ENCODE measurements at places on chromosomes 11 and 22. TPM values are rescaled to one million over a fixed set of nuclear protein-coding genes. Genes with fewer than 3 reads are reported as not detected.

GRCh38 chr11:80155412-80156017 is 714.7 kb upstream of the TENM4 start:
- no peak overlapping the region for H3K4me3 ChIP-seq
- no peak for DNase-seq
- H3K27me3 ChIP-seq = no peaks in the 10 kb centered on the region
- H3K36me3 ChIP-seq = no peaks in the 10 kb centered on the region
- H3K27ac ChIP-seq = no peak overlapping the region

- no peak overlapping the region for H3K27ac ChIP-seq
- DNase-seq = no peak
- H3K27me3 ChIP-seq = no peaks in the 10 kb centered on the region
- no peak overlapping the region for H3K4me3 ChIP-seq
- H3K36me3 ChIP-seq = no peaks in the 10 kb centered on the region
- no peaks in the 10 kb centered on the region for H3K4me1 ChIP-seq
These were observed 1461.6 kb downstream of the BRD1 start for GRCh38 chr22:48366056-48366455.

DNA sequence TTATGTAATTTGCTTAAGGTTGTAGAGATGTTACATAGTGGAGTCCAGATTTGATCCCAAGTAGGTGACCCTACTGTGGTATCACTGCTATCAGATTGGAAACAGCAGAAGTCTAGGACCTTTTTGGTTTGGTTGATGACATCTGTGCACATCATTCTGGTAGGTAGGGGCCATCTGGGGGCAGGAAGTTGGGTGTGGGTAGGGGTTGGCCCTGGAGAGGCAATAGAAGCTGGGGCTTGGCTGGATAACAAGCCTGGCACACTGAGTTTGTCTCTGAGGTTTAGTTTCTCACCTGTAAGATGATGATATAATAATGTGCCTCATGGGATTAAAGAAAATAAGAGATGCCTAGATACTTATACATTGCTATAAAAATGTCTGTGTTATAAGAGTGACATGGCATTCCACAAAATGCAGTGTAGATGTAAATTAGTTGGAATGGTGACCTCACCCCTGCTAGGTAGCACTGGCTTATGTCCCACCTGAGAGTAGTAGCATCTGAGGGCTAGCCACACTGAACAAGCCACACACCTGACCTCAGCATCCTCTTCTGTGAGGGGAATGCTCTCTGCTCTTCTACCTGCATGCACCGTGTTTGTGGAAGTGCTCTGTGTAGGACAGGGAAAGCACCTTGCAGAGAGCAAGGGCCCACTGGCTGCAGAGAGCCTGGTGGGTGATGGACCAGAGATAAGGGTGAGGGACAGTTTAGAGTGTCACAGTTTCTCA is 36.9 kb downstream of the PTPRJ start:
- H3K27me3 ChIP-seq = no peaks in the 10 kb centered on the region
- H3K27ac ChIP-seq = no peak overlapping the region
- no peak for DNase-seq
- H3K4me1 ChIP-seq = no peaks in the 10 kb centered on the region

GRCh38 chr11:132054822-132055221 is 684.4 kb downstream of the NTM start:
- H3K36me3 ChIP-seq = no peaks in the 10 kb centered on the region
- no peak overlapping the region for H3K27ac ChIP-seq
- no peaks in the 10 kb centered on the region for H3K4me1 ChIP-seq

DNA sequence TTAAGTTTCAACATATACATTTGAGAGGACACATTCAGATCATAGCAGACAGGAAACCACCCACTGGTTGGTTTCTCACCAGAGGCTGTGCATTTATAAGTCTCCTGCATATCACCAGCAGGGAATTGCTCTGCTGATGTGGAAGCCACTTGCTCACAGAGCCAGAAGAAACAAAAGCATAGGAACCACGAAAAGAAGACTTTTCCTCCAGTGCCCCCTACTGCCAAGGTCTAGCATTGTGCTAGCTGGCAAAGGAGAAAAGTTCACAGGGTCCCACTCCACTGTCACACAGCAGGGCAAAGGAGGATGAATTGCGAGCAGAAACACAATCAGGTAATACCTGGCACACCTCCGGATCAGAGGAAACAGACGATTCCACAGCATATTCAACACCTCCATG is 28.9 kb upstream of the ISX start:
- H3K27ac ChIP-seq = no peak overlapping the region
- no peak for DNase-seq
- H3K4me3 ChIP-seq = no peak overlapping the region
- no peaks in the 10 kb centered on the region for H3K27me3 ChIP-seq
- H3K36me3 ChIP-seq = no peaks in the 10 kb centered on the region

DNA sequence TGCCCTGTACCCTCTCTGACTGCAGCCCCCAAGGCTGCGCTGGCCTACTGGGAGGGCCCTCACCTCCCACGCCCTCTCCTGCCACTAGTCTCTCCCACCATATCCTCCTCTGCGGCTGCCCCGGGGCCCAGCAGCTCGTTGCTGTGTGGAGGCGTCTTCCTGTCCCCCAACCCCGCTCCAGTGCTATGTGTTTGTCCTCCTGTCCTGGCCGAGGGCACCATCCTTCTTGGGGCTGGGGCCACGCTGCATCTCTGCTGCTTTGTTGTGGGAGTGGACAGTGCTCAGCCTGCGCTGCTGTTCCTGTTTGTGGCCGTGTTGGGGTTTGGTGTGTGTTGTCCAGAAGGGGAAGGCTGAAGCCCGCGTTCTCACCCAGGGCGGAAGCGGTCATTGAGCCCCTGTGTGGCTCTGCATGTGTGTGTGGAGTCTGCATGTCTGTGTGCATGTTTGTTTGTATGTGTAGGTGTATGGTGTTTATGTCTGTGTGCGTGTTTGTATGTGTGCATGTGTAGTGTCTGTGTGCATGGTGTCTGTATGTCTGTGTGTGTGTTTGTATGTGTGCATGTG is 15.7 kb downstream of the TPCN2 start:
- H3K27me3 ChIP-seq = no peaks in the 10 kb centered on the region
- DNase-seq = no peak
- H3K27ac ChIP-seq = no peak overlapping the region
- H3K36me3 ChIP-seq = no peaks in the 10 kb centered on the region

DNA sequence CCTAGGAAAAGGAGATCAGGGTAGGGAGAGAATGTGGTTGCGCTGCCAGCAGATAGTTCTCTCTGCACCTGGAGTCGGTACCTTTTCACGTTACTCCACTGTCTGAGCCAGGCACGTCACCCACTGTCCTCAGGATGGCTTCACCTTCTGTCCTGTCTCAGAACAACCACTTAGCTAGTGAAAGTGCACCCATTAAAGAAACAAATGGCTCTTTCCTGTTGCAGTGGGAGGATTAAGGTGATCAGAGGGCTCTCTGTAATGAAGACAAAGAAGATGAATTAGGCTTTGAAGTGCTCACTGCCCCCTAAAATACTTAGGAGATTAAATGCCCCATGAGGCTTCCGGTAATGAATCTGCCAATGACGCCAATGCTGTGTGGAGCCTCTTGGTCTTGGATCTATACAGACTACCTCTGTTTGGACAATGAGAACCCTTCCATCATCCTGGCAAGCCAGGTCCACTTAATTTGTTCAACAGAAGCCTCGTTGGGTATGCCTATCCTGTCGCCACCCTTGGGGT is 113.7 kb downstream of the INSC start:
- no peak for DNase-seq
- H3K27ac ChIP-seq = no peak overlapping the region

FUT4 gene
- 9.4 TPM for total RNA-seq
